ENCODE measurements at places on chromosomes 11 and 22. TPM values are rescaled to one million over a fixed set of nuclear protein-coding genes. Genes with fewer than 3 reads are reported as not detected.

DNA sequence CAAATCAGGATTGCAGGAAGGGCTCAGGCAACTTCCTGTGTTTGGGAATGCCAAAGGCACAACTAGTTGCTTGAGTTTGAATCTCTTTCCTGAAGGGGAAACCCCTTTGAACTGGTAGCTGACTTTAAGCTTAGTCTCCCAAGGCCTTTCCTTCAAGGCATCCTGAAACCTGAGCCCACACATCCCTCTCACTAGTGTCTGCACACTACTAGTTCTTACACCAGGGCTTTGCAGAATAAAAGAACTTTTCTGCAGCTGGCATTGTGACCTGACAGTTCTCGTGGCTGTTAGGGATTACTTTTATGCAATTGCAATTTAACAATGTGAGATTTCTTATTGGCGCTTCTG, 95.4 kb downstream of the EXT2 start:
- DNase-seq: no peak

APOC3 gene
- not detected for total RNA-seq

DNA sequence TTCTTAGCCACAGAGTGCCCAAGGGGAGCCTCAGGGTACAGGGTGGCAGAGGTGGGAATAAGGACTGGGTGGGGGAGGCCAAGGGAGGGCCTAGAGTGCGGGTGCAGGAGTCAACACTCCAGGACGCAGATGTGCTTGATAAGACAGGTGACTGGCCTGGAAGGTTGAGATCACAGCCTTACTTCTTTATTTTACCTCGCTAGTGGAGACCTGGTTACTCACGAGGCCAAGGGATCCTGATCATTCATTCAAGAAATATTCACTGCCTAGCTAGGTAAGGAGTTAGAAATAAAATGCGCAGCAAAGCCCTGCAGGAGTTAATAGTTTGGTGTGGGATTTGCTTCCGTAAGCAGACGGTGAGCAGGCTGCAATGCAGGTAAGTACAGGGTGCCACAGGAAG, 13.2 kb upstream of the PEX26 start:
- DNase-seq: no peak

TMPRSS13 gene
- not detected for total RNA-seq

Data from fibroblast of lung (primary cell).